ENCODE measurements at places on chromosomes 4 and X.

GRCh38 chr4:66048861-66049260, 378.6 kb upstream of the EPHA5 start:
- DNase-seq = no peak

- DNase-seq = no peak
These were observed 18.6 kb upstream of the SUPT20HL1 start for GRCh38 chrX:24341795-24342194.

DNA sequence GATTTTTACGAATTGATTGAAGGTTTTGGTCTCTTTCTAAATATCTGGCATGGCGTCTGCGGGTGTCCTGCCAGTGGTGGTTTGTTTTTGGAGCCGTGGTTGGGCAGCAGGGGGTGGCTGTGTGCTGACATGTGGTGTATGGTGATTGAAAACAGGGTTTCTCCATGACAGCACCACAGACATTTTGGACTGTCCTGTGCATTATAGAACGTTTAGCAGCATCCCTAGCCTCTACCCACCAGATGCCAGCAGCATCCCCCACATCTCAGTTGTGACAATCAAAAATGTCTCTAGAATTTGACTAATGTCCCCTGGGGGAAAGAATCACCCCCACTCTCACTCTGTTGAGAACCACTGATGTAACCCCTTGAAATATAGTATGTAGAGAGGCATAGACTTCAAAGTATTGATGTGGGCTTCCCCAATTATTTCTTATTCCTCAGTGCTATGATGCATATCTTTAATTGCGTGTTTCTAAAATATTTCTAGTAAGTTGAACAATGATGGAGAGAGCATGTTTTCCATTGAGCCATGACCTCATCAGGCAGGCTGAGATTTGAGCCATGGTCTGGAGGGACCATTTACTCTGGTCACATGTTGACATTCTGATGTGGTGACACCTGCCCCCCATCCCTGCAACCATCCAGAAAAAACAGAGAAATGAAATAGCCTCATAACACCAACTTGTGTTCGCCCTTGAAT, 77.4 kb upstream of the MID1 start:
- DNase-seq = no peak

DNA sequence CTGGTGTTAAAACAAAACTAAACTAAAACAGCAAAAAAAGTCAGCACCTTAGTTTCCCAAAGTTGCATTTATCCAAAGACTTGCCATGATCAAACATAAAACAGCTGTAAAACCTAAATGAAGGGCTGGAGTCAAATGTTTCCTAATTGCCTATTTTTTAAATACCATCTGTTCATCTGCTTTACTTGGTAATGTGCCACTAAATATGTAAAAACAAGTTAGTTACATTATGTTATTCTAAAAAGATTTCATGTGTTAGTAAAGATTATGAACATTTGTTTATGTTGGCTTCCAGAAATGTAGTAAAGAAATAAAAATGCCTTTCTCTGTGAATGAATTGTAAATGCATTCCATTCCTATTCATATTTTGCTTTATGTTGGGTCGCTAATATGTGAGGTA, 977.8 kb downstream of the FSTL5 start:
- DNase-seq = no peak

GRCh38 chrX:101057093-101057714, 5.3 kb upstream of the TRMT2B start:
- DNase-seq = no peak

GRCh38 chr4:183362036-183362435, 39.8 kb upstream of the CLDN24 start:
- no peak for DNase-seq

GRCh38 chr4:139523076-139523475, 32.9 kb downstream of the SETD7 start:
- no peak for DNase-seq

DNA sequence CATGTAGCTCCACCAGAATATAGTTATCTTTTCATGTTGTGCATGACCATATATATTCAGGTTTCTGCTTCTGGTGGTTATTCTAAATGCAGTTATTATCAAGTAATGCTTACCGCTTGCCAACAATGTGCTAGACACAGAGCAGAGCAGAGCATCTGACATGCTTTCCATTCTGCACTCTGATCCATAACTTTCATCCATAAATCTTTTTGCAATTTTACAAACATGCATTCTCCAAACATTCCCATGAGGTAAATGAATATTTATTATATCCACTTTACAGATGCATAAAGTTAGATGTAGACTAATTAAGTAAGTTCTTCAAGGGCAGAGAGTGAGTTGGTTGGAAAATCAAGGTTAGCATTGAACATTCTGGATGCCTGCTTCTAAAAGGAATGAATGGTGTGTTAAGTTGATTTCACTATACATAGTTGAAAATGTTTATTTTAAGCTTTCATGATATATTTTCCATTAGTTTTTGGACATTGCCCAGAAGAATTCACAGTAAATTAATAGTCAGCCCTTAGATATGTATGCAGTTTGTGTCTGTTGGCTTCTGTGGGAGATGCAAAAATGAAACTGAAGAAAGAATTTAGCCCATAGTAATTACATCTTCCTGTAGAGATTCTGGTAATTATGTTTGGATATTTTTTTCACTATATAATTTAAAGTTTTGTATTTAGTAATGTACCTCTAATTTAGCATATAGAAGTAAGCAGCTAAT, 867.8 kb downstream of the CCSER1 start:
- no peak for DNase-seq

DNA sequence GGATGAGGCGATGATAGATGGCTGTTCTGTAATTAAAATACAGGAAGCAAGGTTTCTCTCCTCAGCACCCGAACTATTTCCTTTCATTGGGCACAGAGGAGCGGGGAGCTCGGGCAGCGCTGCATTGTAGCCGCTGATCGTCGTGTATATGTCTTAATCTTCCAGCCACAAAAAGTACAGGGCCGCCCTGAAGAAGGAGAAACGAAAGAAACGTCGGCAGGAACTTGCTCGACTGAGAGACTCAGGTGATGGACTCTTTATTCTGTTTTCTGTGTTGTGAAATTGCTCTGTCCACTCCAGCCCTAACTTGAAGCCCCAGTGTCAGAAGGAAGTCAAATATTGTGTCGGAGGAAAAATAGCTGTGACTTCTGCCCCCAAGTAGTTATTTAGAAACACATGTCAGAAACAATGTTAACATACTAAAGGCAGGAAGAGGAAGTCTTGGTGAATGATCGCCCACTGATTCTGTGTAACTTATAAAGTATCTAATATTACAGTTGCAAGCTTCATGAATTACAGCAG, 546 bp downstream of the ZRSR2 start:
- no peak for DNase-seq

DNA sequence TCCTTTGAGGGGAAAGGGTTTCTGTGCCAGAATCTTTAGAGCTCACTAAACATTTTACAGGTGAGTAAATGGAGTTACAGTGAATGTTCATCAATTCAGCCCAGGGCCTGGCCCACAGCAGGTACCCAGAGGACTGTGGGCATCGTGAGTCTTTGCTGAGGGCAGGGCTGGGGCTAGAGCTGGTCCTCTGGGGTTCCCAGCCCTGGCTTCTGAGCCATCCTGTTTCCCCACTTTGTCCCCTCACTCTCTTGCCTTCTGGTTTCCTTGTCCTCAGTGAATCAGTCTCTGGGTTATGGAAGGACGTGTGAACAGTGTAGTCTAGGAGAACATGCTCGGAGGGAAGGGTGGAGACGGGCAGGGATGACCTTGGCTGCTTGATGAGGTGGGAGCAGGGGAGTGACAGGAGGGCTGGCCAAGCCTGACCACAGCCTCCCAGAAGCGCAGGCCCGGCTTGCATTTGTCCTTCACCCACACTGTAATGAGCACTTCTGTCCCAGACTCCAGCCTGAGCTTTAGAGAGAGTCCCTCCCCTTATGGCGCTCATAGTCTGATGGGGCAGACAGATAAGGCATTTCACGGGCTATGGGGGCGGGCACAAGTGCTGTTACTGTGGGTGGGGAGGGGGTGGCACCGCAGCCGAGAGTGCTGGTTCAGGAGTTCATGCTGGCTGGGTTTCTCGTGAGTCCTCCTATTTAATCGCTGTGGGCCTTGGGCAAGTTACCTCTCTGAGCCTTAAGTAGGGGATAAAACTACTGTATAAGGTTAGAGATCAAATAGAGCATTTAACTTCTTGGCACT, 17.3 kb downstream of the TBC1D14 start:
- peak; percentile 53 for DNase-seq

DNA sequence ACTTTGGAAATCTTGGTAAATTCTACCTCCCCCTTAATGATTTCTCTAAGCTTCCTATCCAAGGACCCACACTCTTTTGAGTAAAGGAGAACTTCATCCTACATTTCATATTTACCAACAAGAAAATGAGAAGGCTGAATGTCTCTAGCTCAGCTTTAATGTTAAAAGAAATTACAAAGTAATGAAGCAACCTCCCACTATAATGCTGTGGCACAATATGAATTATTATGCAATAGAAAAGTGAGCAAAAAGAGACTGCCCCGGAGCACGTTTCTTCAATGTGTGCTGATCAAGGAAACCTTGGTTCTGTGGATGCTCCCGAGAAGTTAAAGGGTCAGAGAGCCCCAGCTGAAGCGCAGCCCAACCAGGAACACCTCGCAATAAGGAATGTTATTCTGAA, 9.1 kb upstream of the TBC1D1 start:
- DNase-seq = no peak
